ENCODE measurements at places on chromosomes 6 and 20. TPM values are rescaled to one million over a fixed set of nuclear protein-coding genes. Genes with fewer than 3 reads are reported as not detected.

DNA sequence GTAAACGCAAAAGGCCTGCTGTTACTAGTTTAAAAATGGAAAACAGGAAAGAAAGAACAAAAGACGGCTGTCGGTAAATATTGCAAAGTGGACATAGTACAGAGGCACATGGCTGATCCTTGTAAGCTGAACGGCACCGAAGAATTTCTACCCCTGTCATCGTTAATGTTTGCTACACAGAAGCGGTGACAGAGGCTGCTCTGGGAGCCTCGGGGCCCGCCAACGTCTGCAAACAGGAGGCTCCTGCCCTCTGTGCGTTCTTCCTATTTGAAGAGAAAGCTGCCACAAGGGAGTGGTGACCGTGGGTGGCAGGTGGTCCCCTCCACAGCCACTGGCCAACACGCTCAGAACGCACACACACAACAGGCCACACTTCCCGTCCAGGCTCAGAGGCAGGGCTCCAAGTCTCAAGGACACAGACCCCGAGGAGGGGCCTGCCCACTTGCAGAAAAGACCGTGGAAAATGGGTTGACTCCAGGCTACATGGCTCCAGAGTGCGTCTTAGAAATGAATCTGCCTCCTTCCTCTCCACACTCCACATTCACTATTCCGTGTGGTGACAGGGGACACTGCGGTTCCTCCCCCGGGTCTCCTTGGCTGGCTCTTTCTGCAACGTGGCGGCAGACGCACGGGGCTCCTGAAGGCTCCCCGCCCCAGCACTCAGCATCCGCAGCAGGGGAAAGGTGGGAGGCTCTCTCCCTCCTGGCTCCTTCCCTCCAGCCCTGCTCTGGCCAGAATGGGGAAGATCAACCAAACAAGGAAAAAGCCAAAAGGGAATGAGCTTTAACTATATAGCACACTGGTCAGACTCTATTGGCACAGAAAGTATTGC is 64.5 kb downstream of the GMPR start:
- no peak for DNase-seq

GRCh38 chr6:138307352-138307751 is 70.4 kb upstream of the SMIM28 start:
- DNase-seq, result no peak

Gene RIPOR3
- polyA plus RNA-seq, result 5.4 TPM

DNA sequence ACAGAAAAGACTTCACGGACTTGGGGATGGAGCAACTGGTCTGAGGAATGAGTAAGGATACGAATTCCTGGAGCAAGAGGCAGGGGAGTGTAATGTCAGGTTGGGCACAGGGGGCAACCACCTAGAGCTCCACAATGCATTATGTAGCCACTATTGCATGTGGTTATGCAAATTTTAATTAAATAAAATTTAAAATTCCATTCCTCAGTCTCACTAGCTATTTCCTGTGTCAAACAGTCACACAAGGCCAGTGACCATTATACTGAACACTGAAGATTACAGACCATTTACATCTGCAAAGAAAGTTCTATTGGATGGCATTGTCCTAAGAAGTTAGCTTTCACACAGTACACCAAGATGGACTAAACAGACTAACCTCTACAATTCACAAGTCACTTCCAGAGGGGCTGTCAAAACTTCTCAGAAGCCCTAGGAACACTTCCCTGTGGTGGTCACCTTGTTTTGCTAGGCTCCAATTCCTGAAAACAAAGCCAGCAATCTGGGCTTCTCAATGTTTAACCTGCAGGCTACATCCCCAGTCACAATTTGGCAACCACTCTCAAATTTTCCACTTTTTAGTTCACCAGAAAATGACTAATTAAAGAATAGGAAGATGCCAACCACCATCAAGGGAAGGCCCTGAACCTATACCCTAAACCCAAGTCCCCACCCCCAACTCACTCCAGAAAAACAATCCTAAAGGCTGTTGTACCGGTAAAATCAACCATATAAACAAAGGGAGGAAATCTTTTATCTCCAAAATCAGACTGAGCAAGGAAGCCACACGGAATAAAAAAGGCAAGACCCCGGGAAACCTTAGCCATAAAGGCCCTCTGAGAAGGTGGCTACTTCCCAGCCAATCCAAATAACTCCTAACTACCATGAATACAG is 34.2 kb upstream of the C20orf203 start:
- DNase-seq, result no peak

Gene BRPF3
- 54.8 TPM for polyA plus RNA-seq

- peak; percentile 46 for DNase-seq
Observed at GRCh38 chr20:45044084-45044573, 56.8 kb downstream of the KCNS1 start.

Gene SDCBP2
- polyA plus RNA-seq, result 1.4 TPM

- DNase-seq, result no peak
Observed at GRCh38 chr20:53926428-53927028, 143.9 kb downstream of the BCAS1 start.

DNA sequence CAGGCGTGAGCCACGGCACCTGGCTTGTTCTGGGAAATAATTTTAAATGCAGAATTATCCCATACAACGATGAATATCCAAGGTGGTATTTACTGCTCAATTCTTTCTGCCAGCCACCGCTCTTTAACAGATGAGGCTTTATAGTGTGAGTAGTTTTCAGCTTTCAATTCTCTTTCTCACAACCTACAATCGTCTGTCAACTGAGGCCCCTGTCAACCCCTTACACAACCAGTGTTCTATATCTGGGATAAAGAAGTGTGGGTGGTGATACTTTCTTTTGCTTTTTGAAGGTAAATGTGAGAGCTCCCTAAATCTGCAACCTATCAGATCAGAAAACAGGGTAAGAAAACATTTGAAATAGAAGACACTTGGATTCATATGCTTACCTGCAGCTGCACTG is 22.5 kb downstream of the STAU1 start:
- DNase-seq, result no peak

Gene DYNLT2
- polyA plus RNA-seq, result 2.7 TPM

Gene TMEM217
- polyA plus RNA-seq, result 1.4 TPM

GRCh38 chr6:148629592-148630465 is 117.0 kb upstream of the UST start:
- DNase-seq, result no peak

GRCh38 chr6:34096814-34097213 is 49.1 kb downstream of the GRM4 start:
- DNase-seq, result no peak

GRCh38 chr20:32672982-32673851 is 524 bp downstream of the C20orf203 start:
- DNase-seq, result no peak

DNA sequence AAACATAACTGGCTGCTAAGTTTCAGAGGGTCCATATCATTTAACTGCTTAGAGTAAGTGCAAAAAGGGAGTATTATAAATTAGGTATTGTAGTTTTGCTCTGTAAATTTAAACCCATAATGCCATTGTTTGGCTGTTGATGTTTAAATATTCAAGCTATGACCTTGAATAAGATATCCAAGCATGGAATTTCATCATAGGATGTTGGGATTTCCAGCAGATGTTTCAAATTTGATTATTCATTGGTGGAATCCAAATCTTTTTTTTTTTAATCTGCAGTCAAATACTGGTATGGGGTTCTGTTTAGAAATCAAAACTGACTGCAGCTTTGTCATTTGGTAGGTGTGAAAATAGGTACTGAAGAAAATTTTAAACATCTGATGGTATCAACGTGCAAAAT is 161.0 kb downstream of the KHDC1L start:
- no peak for DNase-seq

- DNase-seq, result no peak
Observed at GRCh38 chr20:3836132-3836531, 10.5 kb upstream of the MAVS start.

GRCh38 chr6:148550569-148550968 is 196.3 kb upstream of the UST start:
- DNase-seq, result no peak

Gene GRIK2
- polyA plus RNA-seq, result 18.0 TPM

Gene CD93
- polyA plus RNA-seq, result 42.3 TPM

Gene FOXQ1
- 12.4 TPM for polyA plus RNA-seq

- DNase-seq, result no peak
Observed at GRCh38 chr6:157551041-157551832, 170.2 kb downstream of the ZDHHC14 start.

- no peak for DNase-seq
Observed at GRCh38 chr6:109491207-109491938, 8.4 kb upstream of the ZBTB24 start.

DNA sequence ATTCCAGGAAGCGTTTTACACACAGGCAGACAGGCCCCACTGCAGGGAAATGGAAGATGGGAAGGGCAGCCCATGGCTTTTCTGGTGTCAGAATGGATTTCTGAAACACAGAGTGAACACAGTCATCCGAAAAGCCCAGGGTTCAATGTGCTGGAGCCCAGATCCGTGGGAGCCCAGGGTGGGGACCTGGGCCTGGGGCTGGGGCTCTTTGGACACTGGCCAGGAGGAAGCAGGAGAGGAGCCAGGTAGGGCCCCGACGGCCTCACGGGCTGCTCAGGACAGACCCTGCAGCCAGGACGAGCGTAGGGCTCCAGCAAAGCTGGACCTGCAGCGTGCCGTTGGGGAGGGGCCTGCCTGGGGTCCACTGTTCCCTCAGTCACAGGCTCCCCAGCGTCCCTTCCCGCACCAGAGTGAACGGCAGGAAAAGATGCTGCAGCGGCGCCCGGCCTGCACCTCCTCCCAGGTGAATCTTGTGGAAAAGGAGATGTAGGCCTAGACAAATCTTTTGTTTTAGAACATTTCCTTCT is 24.3 kb upstream of the LSM14B start:
- DNase-seq, result no peak

Gene STMND1
- polyA plus RNA-seq, result 0.14 TPM

- DNase-seq, result no peak
Observed at GRCh38 chr6:87264481-87264880, 57.9 kb upstream of the SMIM8 start.

- no peak for DNase-seq
Observed at GRCh38 chr6:144331491-144331969, 46.4 kb downstream of the UTRN start.

Gene PKIB
- 1.5 TPM for polyA plus RNA-seq

Gene KHDRBS2
- 0.48 TPM for polyA plus RNA-seq

- DNase-seq, result no peak
Observed at GRCh38 chr6:130421585-130421984, 55.8 kb downstream of the TMEM200A start.

GRCh38 chr6:102717737-102718456 is 1324.4 kb downstream of the GRIK2 start:
- no peak for DNase-seq

GRCh38 chr6:156556811-156557210 is 220.4 kb upstream of the ARID1B start:
- DNase-seq, result no peak

- no peak for DNase-seq
Observed at GRCh38 chr6:151388997-151389617, 2.3 kb downstream of the ZBTB2 start.

Gene GNAS-AS1
- 0.78 TPM for polyA plus RNA-seq

GRCh38 chr6:14309516-14309915 is 191.9 kb downstream of the CD83 start:
- DNase-seq, result no peak

DNA sequence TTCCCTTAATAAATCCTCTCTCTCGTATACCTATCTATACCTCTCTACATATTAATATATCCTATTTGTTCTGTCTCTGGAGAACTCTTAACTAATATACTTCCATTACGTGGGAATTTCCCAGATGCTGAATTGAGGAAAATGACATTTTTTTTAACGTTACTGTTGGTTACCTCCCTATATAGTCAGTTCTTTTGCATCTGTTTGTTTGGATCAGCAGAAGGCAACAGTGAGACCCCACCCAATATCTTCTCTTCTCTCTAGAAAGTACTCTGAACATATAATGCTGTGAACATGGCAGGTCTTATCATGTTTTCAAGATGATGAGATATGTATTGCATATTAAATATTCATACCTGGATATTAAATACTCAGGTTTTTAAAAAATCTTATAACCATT is 12.7 kb downstream of the RFPL4B start:
- no peak for DNase-seq

Gene TPMT
- 28.9 TPM for polyA plus RNA-seq

DNA sequence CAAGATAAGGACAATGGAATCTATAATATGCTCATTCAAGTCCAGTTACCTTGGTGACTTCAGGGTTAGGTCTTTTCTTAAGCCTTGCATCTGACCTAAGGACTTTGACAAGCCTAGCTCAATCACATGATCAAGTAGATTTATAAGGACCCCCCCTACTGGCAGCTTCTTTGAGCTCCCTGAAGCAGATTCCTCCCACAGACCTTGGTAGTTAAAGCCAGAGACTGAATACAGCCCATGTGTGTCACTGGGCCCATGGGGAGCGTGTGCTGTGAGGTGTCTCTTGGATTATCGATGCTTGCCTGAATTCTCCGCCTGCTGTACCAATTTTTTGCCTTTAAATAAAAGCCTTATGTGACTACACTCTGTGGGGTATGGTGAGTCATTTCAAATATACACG is 372.7 kb upstream of the RGS17 start:
- DNase-seq, result no peak

Gene ADGRF1
- 53.3 TPM for polyA plus RNA-seq

Gene DAAM2
- 25.7 TPM for polyA plus RNA-seq

GRCh38 chr6:57307850-57308249 is 9.6 kb upstream of the PRIM2 start:
- no peak for DNase-seq

Gene RAMACL
- 0.20 TPM for polyA plus RNA-seq

- DNase-seq, result no peak
Observed at GRCh38 chr6:149319422-149319821, 1.9 kb downstream of the TAB2 start.

Gene EPHA7
- 18.3 TPM for polyA plus RNA-seq

DNA sequence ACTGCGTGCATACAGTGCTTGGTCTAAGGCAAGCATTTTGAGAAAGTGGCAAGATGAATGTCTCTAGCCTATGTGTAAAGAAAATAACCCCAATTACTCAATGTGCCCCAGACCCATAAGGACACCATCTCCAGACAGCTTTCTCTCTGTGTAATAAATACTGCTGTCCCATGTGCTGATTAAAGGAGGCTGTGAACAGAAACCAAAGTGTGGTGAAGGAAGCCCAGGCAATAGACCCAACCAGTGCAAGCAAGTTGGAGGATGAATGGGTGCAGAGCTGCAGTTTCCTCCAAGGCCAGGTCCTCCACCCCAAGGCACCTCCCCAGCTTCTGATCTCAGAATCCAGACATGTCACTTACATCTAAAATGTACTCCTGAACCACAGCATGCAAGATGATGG is 60.6 kb downstream of the TRAM2 start:
- DNase-seq, result no peak

Gene RFX6
- 0.06 TPM for polyA plus RNA-seq

Gene MDFI
- polyA plus RNA-seq, result 30.5 TPM

DNA sequence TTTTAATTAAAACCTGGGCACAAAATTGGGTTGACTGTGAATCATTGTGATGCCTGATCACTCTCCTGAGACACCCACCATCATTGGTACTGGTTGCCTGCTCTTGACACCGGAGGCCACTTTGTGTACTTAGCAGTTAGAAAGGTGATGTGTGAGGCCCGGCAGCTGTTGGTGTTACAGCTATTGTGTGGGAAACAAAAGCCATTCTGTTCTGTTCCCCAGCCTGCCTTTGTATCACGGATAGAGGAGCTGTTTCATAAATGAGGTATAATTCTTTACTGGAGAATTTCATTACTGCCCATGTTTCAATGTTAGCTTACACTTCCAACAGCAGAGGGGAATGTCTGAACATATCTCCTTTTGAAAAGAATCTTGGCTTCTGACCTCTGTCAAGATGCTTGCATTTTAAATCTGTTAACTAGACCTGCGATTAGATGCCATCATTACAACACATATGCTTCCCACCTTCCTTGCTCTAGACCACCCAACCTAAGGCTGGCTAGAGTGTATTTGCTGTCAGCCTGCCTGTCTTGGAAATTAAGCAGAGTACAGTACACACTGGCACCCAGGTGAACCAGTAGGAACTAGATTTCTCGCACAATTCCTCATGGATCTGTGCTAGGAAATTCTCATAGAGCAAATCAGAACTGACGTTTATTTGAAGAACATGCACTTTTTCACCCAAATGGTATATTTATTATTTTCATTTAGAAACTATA is 142.4 kb upstream of the INSM1 start:
- DNase-seq, result no peak

Gene SNAI1
- 9.8 TPM for polyA plus RNA-seq
